HS-5 (cell line): ENCODE measurements at places on chromosomes 16 and 17.

- no peak for DNase-seq
Measured at GRCh38 chr17:60149691-60150582, at the start of gene CA4. Gene CA4, plus strand, starts transcription at chr17:60149973. Its CDS starts 62 bp downstream, at chr17:60150035.

DNA sequence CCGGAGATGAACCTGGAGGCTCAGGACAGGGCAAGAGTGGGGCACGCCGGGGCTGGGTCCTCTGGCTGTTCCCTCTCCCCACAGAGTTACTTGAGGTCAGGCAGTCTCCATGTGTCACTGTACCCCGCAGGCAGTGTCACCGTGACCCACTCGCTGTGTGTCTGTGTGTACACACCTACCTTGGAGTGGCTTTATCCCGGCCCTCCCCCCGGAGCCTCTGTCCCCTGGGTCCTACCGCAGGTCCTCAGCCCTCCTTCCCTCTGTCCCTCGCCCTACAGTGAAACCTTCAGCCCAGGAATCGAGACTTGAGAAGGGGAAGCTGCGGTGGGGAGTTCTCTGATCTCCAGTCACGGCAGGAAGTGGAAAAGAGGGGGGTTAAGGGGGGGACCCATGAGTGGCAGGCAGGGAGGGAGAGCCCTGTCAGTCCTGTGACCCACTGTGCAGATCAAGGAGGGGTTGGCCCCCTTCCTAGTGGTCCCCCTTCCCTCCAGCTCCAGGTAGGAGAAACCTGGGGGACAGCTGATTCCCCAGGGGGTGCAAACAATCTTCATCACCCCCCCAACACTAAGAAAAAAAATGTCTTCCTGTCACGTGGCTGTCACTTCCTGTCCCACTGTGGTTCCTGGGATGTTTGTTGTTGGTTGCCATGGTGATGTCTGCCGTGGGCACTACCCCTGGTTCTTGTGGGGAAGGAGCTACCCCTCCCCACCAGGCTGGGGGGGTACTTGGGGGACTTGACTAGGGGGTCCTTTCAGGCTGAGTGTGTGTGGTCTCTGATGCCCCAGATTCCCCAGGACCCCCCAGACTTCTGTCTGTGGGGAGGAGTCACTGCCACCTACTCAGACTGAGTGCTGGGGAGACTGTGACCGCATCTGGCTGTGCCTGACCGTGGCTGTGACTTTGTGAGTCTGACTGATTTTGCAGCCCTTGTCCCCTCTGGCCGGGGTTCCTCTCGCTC is 13.7 kb downstream of the RARA start:
- DNase-seq: no peak

DNA sequence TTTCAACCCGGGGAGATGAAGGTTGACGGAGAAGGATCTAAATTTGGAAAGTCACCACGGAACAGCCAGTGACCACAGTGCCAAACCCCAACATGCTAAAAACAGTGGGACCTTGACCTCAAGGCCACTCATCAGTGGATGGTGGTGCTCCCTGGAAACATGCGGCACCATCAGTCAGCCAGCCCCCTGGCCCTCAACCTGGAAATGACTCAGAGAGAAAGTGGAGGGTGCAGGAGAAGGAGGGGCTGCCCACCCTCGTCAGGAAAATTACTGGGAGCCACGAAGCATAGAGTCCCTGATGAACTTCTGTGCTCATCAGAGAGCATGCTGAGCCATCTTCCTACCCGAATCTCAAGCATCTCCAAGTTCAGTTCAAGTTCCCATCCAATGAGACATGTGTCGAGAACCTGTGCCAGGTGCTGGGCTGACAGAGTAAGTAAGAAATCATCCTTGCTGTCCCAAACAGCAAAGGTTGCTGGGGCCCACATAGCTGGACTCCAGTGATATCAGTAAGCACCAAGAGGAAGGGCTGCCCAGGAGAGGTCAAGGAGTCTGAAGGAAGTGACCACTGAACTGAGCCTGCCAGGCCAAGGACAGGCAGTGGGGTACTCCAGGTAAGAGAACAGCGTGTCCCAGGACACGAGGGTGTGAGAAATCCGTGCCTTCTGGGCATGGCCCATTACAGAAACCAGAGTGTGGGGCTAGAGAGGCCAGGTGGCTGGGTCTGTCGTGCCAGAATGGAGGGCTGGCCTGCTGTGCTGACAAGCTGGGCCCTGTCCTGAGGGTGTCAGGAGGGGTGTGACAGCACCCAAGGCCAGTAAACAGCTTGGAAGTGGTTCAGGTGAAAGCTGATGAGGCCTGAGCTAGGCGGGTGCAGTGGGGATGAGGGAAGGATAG is 5.2 kb downstream of the PECAM1 start:
- peak; percentile 82 for DNase-seq

GRCh38 chr17:1000597-1001461 is 3.9 kb downstream of the TIMM22 start:
- no peak for DNase-seq

DNA sequence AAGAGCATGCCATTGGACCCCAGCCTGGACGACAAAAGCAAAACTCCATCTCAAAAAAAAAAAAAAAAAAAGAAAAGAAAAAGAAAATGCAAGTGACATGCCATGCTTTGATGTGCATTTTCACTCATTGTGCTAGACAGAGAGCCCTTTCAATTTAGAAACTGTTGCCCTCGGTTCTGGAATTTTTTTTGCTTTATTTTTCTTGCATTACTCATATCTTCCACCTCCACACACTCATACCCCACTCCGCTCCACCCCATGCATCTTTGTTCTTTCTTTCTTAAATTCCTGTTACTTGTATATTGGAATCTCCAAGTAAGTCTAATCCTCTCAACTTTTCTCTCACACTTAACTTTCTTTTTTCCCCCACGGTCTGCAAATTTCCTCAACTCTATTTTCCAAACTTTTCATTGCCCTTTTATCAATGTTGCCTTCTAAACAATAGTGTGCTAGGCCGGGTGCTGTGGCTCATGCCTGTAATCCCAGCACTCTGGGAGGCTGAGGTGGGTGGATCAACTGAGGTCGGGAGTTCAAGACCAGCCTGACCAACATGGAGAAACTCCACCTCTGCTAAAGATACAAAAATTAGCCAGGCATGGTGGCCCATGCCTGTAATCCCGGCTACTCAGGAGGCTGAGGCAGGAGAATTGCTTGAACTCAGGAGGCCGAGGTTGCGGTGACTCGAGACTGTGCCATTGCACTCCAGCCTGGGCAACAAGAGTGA is 16.8 kb upstream of the SUZ12 start:
- no peak for DNase-seq

DNA sequence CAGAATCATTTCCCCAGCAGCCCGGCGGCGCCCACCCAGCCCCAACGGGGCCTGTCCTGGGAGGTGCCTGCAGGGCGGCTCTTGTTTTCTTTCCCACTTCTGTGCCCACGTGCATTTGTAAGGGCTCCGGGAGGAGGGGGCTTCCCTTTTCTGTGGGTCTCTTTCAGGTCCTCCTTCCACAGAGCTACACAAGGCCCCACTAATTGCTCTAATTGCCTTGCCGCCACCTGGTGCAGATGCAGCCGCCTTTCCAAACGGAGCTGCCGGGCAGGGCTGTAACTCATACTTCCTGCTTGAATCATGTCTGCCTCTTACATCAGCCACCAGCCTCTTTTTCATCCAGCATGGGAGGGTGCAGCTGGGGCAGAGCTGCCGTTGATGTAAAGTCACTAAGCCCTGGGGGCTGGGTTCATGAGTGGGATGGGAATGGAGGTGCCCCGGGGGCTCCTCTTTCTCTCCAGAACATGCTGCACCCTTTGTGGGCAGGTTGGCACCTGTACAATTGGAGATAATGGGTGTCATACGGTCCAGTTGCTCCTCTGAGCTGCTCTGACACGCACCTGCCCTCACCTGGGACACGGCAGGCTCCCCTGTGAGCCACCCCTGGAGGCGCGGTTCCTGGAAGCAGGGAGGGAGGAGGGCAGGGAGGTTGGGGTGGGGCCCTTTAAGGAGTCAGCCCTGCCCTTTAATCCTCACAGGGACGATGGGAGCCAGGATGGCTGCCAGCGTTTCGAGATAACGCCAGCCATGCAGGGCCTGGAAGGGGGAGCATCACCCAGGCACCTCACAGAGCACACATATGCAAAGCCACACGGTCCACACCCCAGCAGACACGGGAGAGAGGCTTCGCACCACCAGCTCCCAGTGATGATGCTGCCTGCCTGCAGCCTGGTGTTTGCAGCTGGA is 41.1 kb upstream of the KLHDC4 start:
- DNase-seq: peak; percentile 45

- no peak for DNase-seq
Measured at GRCh38 chr16:47872225-47872624, 283.6 kb downstream of the ABCC12 start.

- no peak for DNase-seq
Measured at GRCh38 chr17:67375716-67376115, 1.4 kb upstream of the PITPNC1 start.

DNA sequence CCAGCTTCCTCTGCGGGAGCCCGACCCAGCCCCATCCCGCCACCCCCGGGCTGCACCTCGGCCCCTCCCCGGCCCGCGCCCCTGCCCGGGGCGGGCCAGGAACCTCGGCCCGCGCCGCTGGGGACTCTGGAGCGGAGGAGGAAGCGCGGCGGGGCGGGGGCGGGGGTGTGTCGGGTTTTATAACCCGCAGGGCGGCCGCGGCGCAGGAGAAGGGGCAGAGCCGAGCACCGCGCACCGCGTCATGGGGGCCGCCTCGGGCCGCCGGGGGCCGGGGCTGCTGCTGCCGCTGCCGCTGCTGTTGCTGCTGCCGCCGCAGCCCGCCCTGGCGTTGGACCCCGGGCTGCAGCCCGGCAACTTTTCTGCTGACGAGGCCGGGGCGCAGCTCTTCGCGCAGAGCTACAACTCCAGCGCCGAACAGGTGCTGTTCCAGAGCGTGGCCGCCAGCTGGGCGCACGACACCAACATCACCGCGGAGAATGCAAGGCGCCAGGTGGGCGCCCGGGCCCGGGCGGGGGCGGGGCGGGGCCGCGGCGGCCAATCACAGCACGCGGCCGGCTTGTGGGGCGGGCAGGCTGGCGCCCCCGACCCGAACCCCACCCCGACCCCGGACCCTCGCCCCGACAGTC is at the start of gene ACE:
Gene ACE (plus strand): TSS at position 208 of the 626 bp plus-strand sequence. CDS start 34 bp downstream, at position 242.
- DNase-seq: no peak

DNA sequence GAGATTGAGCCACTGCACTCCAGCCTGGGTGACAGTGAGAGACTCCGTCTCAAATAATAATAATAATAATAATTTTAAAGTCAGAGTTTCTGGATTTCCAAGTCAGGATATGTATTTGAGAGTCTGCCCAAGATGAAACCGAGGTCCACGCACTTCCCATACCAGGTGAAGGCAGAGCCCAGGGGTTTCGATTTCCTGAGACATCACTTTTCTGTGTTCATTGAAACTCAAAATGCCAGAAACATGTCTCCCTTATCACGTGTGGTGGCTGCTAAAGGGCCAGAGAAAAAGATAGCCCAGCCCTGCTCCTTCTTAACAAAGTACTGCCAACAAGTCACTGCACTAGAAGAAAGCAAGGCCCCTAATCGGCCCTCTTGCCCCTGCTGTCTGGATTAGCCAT is 9.8 kb upstream of the RNF157 start:
- DNase-seq: no peak

GRCh38 chr17:9242497-9242881 is 221.2 kb downstream of the NTN1 start:
- no peak for DNase-seq

DNA sequence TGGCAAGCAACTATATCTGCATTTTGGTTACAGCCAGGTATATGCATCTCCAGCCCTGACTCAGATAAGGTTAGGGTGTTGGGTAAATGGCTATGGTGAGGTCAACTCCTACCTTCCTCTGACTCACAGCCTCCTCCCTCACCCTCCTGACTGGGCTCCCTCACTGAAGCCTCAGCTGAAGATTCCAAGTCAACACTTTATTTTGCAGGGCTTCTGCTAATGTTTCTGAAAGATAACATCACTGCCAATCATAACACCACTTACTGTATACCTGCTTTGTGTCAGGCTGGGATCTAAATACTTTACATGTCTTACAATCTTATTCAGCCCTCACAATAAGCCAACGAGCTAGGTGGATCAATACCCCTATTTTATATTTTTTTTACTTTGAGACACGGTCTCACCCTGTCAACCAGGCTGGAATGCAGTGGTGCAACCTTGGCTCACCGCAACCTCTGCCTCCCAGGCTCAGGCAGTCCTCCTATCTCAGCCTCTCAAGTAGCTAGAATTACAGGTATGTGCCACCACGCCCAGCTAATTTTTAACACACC is 47.8 kb upstream of the GCSH start:
- DNase-seq: no peak

DNA sequence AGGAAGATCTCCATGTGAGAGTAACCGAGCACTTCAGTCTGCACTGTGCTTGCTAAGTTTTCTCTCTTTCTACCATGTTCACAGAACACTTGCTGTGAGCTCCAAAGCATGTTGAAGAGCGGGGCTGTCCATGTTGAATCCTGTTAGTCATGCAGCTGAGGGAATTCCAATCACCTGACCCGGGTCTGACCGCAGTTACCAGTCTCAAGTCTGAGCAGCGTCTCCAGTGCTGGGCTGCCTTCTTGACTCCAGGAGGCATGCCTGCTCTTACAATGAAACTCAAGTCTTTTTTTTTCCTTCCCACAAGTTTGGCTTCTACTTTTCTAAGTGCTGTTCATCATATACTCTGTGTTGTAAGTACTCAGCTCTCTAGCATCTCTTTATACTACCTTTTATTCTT is 44.3 kb downstream of the HOXB1 start:
- peak; percentile 85 for DNase-seq

- no peak for DNase-seq
Measured at GRCh38 chr17:10169290-10169689, 29.1 kb downstream of the GAS7 start.

DNA sequence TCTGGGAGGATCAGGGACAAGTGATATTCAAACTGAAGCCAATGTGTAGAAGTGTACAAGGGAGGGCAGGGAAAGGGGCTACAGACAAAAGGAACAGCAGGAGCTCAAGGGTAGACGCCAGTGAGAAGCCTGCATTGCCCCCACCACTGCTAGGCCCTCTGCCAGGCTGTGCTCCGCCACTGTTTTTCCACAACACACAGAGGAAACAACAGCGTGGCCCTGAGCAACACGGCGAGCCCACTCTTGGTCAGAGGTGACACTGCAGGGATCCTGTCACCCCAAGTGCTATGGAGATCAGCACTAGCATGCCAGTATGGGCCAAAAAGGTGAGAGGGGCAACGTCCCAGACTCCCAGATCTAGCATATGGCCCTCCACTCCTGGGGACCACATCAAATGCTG is 23.4 kb downstream of the MYO18A start:
- no peak for DNase-seq

- DNase-seq: no peak
Measured at GRCh38 chr17:5631958-5632590, 47.8 kb upstream of the NLRP1 start.

- DNase-seq: no peak
Measured at GRCh38 chr17:17789410-17789809, 47.4 kb downstream of the SREBF1 start.

DNA sequence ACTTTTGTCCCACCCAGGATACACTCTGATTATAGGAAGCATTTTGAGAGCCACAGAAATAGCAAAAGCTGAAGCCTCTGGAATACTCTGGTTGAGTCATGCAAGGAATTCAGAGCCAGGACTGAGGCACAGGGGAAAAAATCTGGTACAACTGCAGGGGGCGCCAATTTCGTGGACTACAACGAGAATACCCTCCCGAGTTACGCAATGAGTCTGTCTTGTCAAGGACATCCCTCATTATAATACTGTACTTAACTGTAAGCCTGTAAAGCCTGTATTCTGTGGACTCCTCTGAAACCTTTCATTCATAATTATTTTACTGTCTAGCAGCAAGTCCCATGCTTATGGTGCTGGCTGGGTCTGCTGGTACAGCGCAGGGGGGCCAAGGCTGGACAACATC is 7.8 kb downstream of the HOXB1 start:
- DNase-seq: no peak

- DNase-seq: no peak
Measured at GRCh38 chr16:89026121-89026612, 49.2 kb upstream of the CBFA2T3 start.

- no peak for DNase-seq
Measured at GRCh38 chr17:50833510-50834428, 1.6 kb upstream of the WFIKKN2 start.
